ENCODE measurements at places on chromosomes 12 and 14.

- DNase-seq: no peak
Observed at GRCh38 chr12:69189378-69189978, 49.9 kb upstream of the CPSF6 start.

GRCh38 chr14:77062261-77062660, 33.8 kb upstream of the IRF2BPL start:
- DNase-seq: no peak

- no peak for DNase-seq
Observed at GRCh38 chr14:79825046-79825521, 386.2 kb downstream of the DIO2 start.

DNA sequence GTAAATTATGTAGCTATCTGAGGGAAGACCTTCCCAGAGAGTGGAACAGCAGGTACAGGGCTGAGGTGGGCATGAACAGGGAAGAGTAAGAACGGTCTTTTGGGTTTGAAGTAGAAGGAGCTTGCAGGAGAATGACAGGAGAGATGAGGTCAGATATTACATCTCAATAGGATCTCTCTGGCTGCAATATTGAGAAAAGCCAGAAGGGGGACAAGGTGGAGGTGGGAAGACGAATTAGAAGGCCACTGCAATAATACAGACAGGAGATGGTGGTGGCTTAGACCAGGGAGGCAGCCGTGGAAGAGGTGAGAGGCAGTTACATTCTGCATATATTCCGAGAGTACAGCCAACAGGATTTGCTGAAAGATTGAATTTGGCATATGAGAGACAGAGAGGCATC, 310.2 kb downstream of the APAF1 start:
- no peak for DNase-seq
